ENCODE measurements at places on chromosomes 6 and 20. TPM values are rescaled to one million over a fixed set of nuclear protein-coding genes. Genes with fewer than 3 reads are reported as not detected.

- no peak for DNase-seq
These were observed 506.6 kb upstream of the NOX3 start for GRCh38 chr6:155962276-155962675.

- no peak for DNase-seq
These were observed 999 bp downstream of the THBS2 start for GRCh38 chr6:169252505-169253189.

DNA sequence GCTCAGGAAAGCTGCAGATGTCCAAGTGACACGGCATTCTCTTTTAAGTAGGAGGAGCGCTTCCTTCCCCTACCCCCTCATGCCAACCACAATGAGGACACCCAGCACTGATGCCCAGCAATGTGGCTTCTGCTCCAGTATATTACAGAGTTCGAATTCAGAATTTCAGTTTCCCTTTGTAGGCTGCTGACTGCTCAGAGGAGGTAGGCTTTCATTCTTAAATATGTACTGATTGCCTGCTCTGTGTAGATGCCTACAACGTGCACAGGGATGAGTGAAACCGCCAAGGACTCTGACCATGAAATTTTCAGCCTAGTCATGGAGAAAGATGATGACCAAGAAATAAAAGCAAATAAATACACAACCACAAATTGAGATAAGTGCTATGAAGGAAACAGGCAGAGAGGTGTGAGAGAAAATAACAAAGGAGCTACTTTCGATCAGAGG is 50.9 kb upstream of the TNFAIP3 start:
- DNase-seq: no peak

IRAK1BP1 gene
- 2.1 TPM for total RNA-seq

FNDC11 gene
- total RNA-seq: 1.0 TPM

GPR6 gene
- total RNA-seq: not detected

WFDC2 gene
- not detected for total RNA-seq

Data from spleen (tissue), 13 donors.